ENCODE measurements at places on chromosomes 6 and 20.

DNA sequence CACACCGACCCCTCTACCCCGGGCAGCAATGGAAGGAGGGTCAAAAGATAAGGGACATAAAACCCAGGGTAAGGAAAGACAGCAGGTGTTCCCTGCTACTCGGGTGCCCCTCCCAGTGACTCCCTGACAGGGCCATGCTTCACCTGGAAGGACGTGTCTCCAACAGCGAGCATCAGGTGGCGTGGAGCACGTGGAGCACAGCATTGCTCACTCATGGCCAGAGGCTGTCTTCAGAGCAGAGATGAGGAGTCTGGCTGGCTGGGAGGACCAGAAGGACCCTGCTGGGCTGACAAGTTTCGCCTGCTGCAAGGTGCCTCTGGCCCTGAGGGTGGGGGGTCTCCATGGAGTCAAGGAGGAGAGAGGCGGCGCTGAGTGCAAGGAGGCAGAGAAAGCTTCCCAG, 15.3 kb upstream of the CDH22 start:
- no peak for DNase-seq

DNA sequence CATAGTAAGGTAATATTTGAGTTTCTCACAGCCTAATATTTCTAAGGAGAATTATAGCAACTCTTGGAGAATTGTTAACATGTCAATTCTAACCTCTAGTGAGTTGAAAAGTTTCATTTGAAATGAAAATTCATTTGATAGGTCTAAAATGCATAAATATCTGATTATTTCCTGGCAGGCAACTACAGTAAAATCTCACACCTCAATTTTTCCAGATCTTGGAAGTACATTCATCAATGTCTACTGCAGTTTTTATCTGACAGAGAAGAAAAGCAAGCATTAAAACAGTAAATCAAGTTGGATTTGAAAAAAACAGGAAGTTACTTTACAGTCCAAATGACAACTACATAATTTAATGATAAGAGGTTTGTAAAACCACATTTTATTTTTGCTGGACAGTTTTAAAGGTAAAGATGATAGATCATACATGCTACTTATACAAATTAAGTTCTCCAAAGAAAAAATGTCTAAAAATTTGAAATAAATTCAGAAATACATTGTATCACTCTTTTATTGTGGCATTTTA, 631.3 kb downstream of the EYS start:
- DNase-seq: no peak

- no peak for DNase-seq
Observed at GRCh38 chr20:10219993-10220750, 1.5 kb downstream of the SNAP25 start.

DNA sequence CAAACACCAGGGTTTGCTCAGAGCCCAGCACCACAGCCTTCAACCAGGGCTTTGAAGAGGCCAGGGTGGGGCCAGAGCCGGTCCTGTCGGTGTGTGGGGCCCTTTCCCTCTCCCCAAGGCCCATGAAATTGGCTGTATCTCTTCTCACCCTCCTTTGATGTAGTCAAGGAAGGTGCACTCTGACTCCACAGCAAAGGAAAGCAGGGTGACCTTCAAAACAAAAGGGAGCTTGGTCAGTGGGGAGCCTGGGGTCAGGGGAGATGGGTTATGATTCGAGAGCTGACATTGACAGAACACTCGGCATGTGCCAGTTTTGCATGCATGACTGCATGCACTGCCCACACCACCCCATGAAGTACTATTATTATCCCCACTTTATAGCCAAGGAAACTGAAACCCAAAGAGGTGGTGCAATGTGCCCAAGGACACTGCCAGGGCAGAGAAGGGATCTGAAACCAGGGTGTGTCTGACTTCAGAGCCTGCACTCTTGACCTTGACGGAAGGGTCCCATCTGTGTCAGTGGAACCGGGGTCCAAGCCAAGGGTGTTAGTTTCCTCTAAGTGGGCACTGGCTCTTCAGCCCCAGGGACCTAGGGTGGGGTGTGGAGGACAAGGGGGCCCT, 55.4 kb downstream of the RAB44 start:
- DNase-seq: no peak

DNA sequence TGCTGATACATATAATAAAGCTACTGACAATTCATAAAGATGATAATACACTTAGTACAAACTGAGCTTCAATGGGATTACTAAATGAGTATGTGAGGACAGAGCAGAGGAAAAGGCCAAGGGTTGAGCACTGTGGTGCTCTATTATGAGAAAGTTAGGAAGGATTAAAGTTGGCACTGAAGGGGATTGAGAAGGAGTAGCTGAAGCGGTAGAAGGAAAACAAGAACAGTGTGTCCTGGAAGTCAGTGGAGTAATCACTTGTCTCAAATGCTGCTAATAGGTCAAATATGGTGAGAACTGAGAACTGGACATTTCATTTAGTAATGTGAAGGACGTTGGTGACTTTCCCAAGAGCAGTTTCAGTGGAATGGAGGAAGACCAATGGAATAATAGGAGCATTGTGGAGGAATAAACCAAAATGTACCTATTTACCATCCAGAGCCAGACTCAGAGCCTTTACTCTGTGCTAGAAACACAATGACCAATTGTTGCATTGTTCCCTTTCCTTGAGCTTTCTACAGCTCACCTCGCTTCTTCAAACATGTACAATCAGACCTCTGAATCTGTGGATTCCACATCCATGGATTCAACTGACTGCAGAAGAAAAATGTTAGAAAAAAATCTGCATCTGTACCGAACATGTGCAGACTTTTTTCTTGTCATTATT, 255.9 kb downstream of the LAMA2 start:
- DNase-seq: no peak
